Activated T-helper 2 cell treated with anti-CD3 and anti-CD28 coated beads, Interferon-gamma antibody, Interleukin-2, Interleukin-4, amounts not matched to agents 10 μg/mL and 5 μg/mL and 100 μg/mL, durations not matched to agents 14 hours and 24 hours and 36 hours (primary cell): ENCODE measurements at places on chromosomes 11 and 22. TPM values are rescaled to one million over a fixed set of nuclear protein-coding genes. Genes with fewer than 3 reads are reported as not detected.

The IGF2 gene
- 0.05 and 0.16 TPM in 2 replicates for total RNA-seq

The NXPE1 gene
- total RNA-seq: not detected in 2 replicates

The CECR2 gene
- not detected in 2 replicates for total RNA-seq

The PRR5 gene
- 19.8 TPM in 2 replicates for total RNA-seq

The RTN4RL2 gene
- 0.18 TPM in 1 of 2 replicates, not detected in the other for total RNA-seq

The SPINDOC gene
- total RNA-seq: 67.0 and 69.2 TPM in 2 replicates
